ENCODE measurements at places on chromosomes 3 and 15. TPM values are rescaled to one million over a fixed set of nuclear protein-coding genes. Genes with fewer than 3 reads are reported as not detected.

DNA sequence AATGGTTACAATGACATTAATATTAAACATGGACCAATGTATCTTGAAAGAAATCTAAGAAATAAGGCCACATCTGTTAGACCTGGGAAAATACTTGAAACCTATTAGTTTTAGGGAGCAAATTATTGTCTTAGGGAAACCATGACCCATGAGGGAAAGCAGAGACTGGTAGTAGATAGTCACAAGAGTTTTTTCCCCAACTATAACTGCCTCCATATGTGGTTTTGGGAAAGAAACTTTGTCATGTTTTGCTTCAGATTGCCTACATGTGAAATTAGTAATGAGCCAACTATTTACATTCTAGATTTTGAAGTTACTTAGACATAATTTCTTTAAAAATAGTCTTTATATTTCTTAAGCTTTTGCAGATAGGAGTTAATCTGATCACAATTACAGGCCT, 474.9 kb downstream of the ROBO2 start:
- no peak for DNase-seq

DNA sequence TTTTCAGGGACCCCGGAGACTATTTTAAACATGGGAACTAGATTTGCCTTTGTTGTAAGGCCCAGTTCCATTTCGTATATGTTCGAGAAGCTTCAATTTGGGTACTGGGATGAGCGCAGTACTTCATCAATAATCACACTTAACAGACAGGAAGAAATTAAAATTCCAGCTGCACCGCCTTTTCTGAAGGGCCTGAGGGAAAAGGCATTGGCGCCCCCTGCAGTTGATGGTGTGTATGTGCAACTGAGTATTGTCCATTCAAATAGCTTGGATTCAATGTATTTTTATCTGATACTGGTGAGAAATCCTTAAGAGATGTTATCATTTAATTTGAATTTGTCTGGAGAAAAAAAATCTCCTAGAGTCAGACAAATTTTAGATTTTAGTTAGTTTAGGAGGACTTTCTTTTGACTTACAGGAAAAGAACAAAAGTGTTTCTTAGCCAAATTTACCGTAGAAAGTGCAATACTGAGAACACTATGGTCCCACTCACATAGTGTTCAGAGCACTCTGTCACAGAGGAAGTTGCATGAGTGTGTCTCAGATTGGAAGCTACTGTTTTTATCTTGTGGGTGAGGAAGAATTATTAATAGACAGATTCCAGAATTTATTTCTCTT, 5.4 kb upstream of the ALDH1A2 start:
- DNase-seq: peak; percentile 89

GRCh38 chr3:157297328-157297915, 137.5 kb upstream of the CCNL1 start:
- no peak for DNase-seq

DNA sequence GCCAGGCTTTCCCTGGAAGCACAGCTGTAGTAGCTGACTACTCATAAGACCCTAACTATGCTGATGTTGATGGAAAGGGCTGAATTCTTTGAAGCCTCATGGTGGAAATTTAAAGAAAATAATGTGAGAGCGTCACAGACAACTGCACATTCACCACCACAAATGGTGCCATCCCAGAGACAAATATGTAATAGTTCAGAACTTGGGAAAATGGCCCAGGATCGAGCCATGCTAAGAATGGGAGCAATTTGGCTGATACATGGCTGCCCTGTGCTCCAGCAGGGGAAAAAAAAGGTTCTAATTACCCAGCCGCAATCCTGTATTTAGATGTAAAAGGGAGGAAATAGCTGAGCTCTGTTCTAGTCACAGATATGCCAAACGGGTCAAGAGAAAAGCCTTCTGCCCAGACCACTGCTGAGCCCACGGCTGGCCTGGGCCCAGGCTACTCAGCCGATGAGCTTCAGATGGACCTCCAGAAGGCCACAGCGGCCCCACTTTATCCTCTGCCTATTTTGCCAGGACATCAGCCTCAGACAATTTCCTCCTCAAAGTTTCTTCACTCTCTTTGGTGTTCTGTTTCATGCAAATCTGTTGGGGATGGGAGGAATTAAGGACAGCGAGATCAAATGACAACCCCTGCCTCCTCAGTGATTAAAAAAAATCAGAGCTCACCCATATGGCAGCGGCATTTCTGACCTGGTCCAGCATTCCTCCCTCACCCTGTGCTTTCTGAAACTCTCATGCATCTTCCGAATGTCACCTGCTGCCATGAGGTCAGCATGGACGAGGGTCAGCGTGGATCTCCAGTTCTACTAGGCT, 54.5 kb upstream of the MEX3B start:
- peak; percentile 82 for DNase-seq

GRCh38 chr3:112633757-112634156, 7.2 kb downstream of the CCDC80 start:
- DNase-seq: peak; percentile 91

DNA sequence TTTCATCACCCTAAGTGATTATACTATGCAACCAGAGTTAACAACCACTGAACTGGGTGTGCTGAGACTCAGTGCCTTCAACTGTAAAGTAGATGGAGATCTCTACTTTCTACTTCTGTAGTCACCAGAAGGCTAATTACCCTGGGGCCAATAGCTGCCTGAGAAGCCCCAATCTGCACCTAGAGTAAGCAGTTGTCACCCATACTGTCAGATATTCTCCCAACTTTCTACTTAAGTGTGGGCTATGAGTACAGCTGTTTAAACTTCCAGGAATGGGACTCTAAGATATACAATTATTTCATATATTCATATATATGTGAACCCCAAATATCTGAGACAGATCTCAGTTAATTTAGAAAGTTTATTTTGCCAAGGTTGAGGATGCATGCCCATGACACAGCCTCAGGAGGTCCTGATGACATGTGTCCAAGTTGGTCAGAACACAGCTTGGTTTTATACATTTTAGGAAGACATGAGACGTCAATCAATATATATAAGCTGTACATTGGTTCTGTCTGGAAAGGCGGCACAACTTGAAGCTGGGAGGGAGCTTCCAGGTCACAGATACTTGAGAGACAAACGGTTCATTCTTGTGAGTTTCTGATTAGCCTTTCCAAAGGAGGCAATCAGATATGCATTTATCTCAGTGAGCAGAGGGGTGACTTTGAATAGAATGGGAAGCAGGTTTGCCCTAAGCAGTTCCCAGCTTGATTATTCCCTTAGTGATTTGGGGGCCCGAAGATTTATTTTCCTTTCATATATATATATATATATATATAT, 41.9 kb downstream of the CCNL1 start:
- DNase-seq: no peak

DNA sequence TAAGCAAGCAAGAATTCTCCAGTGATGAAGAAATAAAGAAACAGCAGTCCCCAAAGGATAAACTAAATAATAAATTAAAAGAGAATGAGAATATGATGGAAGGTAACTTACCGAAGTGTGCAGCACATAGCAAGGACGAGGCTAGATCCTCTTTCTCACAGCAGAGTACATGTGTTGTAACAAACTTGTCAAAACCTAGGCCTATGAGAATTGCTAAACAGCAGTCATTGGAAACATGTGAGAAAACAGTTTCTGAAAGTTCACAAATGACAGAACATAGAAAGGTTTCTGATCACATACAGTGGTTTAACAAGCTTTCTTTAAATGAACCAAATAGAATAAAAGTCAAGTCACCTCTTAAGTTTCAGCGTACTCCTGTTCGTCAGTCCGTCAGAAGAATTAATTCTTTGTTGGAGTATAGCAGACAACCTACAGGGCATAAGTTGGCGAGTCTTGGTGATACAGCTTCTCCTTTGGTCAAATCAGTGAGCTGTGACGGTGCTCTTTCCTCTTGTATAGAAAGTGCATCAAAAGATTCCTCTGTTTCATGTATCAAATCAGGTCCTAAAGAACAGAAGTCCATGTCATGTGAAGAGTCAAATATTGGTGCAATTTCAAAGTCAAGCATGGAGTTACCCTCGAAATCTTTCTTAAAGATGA, 4.5 kb upstream of the SCG5 start:
- DNase-seq: no peak

- DNase-seq: no peak
These were observed 11.1 kb downstream of the SERP1 start for GRCh38 chr3:150535204-150535603.

DNA sequence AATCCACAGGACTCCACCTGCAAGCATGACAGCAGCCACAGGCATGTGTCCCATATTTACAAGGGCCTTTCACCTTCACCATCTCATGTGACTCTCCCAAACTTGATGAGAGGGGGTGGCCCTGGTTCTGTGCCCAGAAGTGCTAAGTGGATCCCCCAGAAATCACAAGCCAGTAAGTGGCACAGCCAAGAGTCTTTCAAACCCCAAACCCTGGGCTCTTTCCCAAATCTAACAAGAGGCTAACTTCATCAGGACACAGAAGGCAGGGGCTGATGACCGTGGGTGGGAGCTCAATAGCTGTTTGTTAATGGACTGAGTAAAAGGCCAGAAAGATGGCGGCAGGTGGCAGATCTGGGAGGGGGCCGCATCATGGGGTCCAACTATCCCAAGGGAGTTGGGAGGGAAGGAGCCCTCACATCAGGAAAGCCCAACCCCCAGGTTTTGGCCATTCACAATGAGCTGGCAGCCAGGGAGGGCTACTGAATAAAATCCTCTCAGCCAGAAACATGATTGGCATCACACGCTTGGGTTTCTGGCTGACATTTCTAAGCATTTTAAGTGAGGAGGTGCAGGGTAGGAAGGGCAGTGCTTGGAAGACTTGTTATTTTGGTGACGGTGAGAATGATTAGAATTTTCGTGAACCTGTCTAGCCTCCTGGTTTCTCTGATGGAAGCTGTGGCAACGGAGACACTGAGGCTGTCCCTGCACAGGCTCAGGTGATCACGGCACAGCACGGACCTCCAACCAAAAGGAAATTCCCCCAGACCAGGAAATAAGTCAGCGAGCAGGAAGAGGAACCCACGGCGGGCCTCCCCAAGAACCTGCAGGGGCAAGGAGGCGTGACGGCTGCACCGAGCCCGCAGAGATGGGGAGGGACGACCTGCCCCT, 109.3 kb downstream of the OXNAD1 start:
- DNase-seq: no peak

DNA sequence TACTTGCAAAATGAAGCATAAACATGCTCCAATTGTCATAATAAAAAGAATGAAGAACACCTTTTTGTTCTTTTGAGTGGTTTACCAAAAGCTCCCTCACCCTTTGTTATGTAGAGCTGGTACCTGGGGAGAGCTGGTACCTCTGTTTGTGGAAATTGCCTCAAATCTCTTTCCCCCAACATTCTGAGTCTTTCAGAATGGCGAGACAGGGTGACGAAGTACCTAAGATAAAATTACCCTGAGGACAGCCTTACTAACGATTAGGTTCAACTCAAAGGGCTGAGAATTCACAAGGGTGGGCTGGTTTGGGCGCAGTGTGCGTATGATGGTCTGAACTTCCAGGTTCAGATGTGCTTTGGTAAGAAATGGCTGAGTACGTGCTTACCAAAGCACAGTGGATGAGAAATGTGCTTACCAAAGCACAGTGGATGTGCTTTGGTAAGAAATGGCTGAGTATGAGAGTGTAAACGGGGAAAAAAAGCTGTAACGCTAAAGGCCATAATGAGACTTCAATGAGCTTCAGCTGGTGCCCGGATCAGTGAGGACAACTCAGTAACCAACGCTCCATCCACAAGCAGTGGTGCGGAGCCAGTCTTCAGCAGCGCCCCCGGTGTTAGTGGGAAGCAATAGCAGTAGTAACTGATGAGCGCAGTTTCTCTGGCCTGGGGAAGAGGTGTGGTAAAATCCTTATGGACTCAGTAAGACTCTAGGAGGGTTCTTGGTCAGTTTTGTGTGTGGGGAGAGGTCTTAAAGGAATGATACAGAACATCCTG, 72.3 kb upstream of the LRIG1 start:
- no peak for DNase-seq

- no peak for DNase-seq
These were observed 10.2 kb downstream of the OXTR start for GRCh38 chr3:8759038-8759707.

Gene GOLGA6B
- polyA plus RNA-seq: not detected

Gene PLA2G4E
- polyA plus RNA-seq: not detected

Data from kidney (tissue), 22 donors.